ENCODE measurements at places on chromosomes 16 and 17.

GRCh38 chr17:74842599-74843351, 16.9 kb downstream of the GRIN2C start:
- peak; percentile 69 for DNase-seq

- no peak for DNase-seq
Measured at GRCh38 chr16:32116080-32116479, 137.0 kb upstream of the TP53TG3D start.

GRCh38 chr17:17677299-17678040, 3.8 kb upstream of the RAI1 start:
- DNase-seq: no peak

DNA sequence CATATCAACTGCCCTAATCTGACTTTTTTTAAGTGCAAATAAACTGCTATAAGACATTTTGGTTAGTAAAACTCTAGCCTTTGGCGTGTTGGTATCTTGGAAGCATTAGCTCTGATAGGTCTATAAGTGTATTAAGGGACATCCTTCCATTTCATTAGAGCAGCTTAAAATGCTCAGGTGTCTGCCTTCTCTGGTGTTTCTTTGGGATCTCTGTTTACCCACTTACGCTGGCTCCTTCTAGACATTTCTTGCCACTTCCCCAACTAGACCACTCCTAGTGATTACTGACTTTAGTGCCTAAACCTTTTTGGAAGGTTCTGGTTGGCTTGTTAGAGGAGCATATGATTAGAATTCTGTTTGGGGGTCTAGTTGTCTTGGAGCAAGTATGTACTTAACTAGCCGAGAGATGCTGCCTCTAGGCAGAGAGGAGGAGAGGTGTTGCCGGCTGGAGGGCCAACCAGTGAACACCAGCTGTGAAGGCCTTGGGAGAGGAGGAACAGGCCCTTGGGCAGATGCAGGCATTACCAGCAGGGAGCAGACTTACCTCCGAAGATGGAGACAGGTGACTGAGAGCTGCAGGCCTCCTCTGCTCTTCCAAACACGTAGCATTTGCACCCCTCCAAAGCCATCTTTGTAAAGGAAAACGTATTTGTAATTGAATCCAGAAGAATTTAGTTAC, 15.2 kb upstream of the CLEC18C start:
- no peak for DNase-seq

- DNase-seq: no peak
Measured at GRCh38 chr16:77207030-77207429, 7.8 kb downstream of the SYCE1L start.

GRCh38 chr16:48413272-48413671, 28.1 kb upstream of the SIAH1 start:
- DNase-seq: no peak

DNA sequence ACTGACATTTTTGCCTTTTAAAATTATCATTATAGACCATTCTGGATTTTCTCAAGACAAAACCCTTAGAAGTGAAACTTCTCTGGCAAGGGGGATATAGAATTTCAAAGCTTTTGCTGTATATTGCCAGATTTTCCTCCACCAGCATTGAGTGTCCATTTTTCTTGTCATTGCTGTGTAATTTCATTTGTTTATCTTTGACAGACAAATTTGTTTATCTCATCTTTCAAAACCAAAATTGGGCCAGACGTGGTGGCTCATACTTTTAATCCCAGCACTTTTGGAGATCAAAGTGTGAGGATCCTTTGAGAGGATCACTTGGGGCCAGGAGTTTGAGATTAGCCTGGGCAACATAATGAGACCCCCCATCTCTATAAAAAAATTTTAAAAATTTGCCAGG, 16.0 kb upstream of the ARL2BP start:
- DNase-seq: no peak

DNA sequence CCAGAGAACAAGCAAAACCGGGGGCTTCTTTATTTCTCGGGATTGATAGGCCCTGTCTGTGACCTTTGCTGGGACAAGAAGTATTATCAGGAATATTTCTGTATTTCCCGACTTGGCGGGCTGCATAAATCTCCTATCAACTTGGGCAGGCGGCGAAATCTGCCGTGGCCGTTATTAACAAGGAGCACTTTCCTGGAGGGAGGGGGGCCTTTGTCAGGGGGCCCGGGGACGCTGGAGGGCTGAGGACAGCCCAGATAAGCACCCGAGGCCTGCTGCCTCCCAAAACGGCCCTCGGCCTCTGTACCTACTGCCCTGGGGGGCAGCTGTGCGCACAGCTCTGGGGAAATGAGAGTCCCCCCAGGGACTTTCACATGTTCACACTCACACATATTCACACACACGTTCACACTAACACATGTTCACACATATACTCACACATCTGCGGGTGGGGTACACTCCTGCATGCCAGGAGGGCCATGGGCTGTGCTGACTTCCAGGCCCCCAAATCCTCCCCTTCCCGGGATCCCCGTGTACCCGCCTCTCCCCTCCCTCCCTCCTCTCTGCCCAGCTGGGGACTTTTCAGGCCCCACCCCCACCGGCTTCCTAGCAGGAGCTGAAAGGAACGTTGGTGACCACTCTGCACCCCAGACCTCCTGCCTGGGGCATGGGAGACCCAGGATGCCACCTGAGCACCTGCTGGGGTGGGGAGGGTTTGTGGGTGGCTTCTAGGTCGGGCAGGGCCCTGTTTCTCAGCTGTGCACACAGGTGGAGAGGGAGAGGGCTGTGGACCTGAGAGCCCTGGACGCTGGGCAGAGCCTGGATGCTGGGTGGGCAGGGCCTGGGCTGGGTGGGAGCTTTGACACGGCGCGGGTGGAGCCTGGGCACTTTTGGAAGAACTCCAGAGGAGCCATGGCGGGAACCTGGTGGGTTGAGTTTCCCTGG, 24.3 kb upstream of the GSE1 start:
- no peak for DNase-seq

- DNase-seq: peak; percentile 67
Measured at GRCh38 chr17:78421534-78422266, 43.3 kb downstream of the PGS1 start.

DNA sequence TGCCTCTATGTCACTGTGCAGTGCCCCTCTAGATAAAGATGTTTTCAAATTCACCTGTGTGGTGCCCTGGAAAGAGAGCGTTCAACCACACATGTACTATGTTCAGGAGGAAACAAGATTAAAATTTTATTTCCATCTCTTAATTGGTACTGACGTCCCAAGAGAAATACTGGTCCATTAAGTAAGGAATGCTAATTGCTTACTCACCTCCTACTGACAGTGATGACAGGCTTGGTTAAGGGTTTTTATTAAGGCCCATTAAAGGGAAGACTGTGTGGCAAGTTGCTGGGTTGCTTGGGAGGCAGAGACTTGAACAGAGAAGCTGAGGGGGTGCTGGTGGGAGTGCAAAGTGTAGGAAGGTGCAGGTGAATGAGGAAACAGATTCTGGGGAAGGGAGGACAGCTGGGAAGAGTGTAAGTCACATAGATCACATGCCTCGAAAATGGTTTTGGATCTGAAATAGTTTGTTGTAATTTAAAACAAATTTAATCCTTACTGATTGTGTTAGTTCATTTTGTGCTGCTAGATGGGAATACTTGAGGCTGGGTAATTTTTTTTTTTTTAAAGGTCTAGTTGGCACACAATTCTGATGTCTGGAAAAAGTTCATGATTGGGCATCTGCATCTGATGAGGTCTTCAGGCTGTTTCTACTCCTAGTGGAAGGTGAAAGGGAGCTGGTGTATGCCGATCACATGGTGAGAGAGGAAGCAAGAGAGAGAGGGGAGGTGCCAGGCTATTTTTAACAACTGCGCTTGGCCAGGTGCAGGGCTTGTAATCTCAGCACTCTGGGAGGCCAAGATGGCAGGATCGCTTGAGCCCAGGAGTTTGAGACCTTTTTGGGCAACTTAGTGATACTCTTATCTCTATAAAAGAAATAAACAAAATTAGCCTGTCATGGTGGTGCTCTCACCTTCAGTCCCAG, 140.5 kb downstream of the CACNG3 start:
- DNase-seq: no peak

DNA sequence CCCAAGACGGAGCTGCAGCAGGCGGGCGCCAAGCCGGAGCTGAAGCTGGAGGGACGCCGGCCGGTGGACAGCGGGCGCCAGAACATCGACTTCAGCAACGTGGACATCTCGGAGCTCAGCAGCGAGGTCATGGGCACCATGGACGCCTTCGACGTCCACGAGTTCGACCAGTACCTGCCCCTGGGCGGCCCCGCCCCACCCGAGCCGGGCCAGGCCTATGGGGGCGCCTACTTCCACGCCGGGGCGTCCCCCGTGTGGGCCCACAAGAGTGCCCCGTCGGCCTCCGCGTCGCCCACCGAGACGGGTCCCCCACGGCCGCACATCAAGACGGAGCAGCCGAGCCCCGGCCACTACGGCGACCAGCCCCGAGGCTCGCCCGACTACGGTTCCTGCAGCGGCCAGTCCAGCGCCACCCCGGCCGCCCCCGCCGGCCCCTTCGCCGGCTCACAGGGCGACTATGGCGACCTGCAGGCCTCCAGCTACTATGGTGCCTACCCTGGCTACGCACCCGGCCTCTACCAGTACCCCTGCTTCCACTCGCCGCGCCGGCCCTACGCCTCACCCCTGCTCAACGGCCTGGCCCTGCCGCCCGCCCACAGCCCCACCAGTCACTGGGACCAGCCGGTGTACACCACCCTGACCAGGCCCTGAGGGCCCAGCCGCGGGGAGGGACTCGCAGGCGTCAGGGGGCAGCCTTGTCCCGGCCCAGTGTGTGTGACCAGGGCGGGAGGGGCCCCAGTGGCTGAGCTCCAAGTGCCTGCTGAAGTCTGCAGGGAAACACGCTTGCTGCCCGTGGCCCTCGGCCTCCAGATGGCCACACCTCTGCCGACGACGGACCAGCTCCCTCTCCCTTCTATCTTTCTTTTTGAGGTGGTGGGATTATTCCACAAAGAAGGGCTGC, 3.4 kb downstream of the SOX8 start:
- peak; percentile 56 for DNase-seq

- no peak for DNase-seq
Measured at GRCh38 chr17:68204736-68205135, 43.1 kb upstream of the AMZ2 start.

DNA sequence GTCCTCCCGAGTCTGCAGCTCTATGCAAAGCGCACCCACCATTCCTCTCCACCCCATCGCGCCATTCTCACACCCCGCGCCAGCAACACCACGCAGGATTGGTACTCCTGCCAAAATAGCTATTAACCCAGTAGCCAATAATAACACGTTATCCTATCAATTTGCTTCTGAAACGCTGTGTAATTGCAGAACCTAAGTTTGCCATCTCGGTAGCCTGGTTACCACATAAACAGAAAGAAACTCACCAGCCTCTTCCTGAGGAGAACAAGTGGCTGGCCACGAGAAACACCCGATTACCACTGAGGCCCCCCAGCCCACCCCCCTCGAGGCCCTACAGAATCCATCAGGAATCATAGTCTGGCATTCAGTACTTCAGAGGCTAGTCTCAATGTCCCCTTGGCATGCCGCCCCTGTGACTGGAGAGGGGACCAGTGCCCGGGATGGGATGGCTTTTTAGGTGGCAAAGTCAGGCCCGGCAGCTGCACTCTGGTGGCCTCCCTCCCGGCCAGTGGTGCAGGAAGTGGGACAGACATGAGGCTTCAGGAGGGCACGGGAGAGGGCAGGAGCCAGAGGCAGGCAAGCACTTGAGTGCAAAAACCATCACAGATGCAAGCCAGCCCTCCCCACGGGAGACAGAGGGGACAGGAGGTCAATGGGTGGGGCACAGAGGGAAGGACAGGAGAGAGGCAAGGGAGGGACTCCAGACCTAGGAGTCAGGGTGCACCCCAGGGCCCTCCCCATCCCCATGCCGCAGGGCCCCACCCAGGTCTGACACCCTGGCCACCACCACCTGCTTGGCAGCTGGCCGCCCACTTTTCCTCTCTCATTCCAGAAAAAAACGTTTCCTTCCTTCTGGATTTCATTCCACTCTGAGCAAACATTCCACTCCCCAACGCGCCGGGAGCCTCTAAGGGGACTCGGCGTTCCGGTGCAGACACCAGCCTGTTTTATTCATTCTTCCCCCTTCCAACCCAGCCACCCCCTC, 192.5 kb downstream of the ZNF423 start:
- no peak for DNase-seq

- no peak for DNase-seq
Measured at GRCh38 chr17:7352910-7353635, 1.1 kb downstream of the KCTD11 start.

All from hippocampal formation (tissue), 2 donors.